Naive thymus-derived CD8-positive, alpha-beta T cell (primary cell): ENCODE measurements at places on chromosomes 11 and 22. TPM values are rescaled to one million over a fixed set of nuclear protein-coding genes. Genes with fewer than 3 reads are reported as not detected.

The ANO1 gene
- not detected for polyA plus RNA-seq

The CRYAB gene
- not detected for polyA plus RNA-seq

The SSTR3 gene
- 2.9 TPM for polyA plus RNA-seq

DNA sequence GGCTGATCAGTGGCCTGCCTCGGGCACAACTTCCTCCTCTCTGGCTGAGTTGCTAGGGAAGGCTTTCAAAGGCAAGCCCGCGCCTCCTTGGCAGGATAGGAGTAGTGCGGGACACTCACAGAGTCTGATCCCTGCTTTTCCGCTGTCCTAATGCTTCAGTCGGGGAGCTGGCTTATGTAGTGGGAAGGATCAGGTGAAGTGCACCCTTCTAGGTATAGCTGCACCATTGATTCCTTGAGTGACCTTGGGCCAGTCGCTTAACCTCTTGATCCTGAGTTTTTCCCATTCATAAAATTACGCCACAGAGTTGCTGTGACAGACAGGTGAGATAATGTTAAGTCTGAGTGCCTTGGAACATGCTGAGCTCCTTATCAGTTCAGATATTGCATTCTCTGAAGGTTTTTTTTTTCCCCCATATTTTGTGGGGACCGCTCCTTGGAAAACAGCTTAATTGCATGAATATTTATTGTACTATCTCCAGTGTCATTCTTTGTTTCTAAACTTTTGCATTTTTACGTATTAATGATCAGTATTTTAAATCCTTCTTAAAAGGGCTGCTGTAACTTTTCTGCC lies 961 bp downstream of the IPO7 start:
- H3K27me3 ChIP-seq, result no peaks in the 10 kb centered on the region
- peak overlapping the region; percentile 95 for H3K4me3 ChIP-seq
- peaks cover 39% of the 10 kb centered on the region for H3K4me1 ChIP-seq
- no peak for DNase-seq

GRCh38 chr11:77547863-77548551 lies 41.7 kb upstream of the AQP11 start:
- DNase-seq, result peak; percentile 48
- no peak overlapping the region for H3K4me3 ChIP-seq
- peaks cover 7% of the 10 kb centered on the region for H3K4me1 ChIP-seq
- no peaks in the 10 kb centered on the region for H3K27me3 ChIP-seq
- no peaks in the 10 kb centered on the region for H3K36me3 ChIP-seq
- no peak overlapping the region for H3K27ac ChIP-seq

DNA sequence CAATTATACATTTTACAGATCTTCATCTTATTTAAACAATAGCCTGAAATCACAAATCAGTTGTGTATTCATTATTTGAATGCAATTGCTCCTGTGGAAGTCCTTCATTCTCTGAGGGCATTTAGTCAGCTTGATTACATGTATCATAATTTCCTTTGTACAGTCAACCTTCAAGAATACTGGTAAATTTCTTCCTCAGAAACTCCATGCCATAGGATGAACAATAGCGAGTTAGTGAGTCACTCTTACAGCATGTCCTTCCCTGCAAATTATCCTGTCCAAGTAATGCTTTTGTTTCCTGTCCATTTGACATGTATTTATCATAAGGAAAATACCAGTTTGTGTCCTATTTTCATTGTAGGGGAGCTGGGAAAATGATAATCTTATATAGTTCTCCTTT lies 3.8 kb downstream of the OR10S1 start:
- no peak overlapping the region for H3K27ac ChIP-seq
- no peak for DNase-seq
- no peak overlapping the region for H3K4me3 ChIP-seq
- H3K36me3 ChIP-seq, result no peaks in the 10 kb centered on the region
- peaks cover 3% of the 10 kb centered on the region for H3K27me3 ChIP-seq

GRCh38 chr11:67409261-67409666 lies 5.4 kb downstream of the TBC1D10C start:
- peaks cover 96% of the 10 kb centered on the region for H3K4me1 ChIP-seq
- peak; percentile 77 for DNase-seq
- peak overlapping the region; percentile 81 for H3K27ac ChIP-seq
- peaks cover 16% of the 10 kb centered on the region for H3K36me3 ChIP-seq
- H3K27me3 ChIP-seq, result no peaks in the 10 kb centered on the region

GRCh38 chr11:85698195-85698594 lies 12.2 kb upstream of the CCDC89 start:
- peaks cover 20% of the 10 kb centered on the region for H3K4me1 ChIP-seq
- no peaks in the 10 kb centered on the region for H3K27me3 ChIP-seq
- no peak for DNase-seq
- no peak overlapping the region for H3K4me3 ChIP-seq
- H3K27ac ChIP-seq, result peak overlapping the region; percentile 29
